PC-9 (cell line): ENCODE measurements at places on chromosomes 11 and 22. TPM values are rescaled to one million over a fixed set of nuclear protein-coding genes. Genes with fewer than 3 reads are reported as not detected.
A peak's percentile ranks its signal among the peaks of the same experiment; 100 is the strongest.

DNA sequence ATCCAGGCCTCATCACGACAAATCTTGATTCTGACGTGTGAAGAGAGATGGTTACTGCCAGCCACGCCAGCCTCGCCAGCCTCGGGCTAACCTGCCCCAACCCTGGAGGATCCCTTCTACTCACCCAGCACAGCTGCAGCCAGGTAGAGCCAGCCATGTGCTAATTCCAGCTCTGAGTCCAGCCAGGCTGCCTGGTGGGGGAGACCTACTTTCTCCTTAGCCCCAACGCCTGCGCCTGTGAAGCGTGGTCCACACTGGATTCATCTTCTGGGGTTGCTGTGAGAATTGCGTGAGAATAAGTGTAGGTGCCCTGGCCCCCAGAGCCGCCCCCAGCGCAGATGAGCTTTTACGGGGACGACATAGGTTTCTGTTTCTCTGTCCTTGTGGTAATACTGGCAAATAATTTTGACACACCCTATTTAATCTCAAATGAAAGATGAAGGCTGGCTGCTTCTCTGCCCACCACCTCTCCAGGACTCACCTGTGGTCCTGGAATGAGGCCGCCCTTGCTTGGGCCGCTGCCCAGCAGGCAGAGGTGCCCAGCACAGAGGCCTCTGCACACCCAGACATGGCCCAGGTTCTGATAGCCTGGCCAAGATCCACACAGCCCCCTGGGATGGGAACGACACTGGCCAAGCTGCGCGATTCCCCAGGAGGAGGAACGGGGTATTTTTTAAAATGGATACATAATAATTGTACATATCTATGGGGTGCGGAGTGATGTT lies 528.4 kb downstream of the TBC1D22A start:
- no peak for DNase-seq

- DNase-seq: peak; percentile 12
Measured at GRCh38 chr22:26777156-26777801, 119.9 kb downstream of the MIAT start.

MS4A7 gene
- total RNA-seq: not detected in 2 replicates

DNA sequence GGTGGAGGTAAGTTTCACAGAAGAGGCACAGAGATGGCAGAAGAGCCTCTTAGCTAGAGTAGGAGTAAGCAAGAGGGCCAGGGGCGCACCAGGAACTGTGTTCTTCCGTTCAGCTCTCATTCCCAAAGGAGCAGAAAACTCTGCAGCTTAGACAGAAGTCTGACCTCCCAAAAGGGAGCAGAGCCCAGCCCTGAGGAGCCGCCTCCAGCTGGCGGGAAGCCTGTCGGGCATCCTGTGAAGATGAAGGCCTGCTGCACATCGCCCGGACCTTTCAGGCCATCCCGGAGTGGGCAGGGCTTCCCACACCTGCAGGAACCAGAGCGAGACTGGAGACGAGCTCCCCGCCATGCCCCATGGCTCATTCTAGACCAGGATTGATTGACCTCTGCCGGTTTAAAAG lies 1102.8 kb downstream of the BRD1 start:
- DNase-seq: no peak

GRCh38 chr11:93904716-93905115 lies 54.3 kb upstream of the VSTM5 start:
- no peak for DNase-seq

GRCh38 chr11:112643416-112643815 lies 317.8 kb upstream of the NCAM1 start:
- DNase-seq: no peak

MOB2 gene
- total RNA-seq: 19.1 and 21.8 TPM in 2 replicates

DNA sequence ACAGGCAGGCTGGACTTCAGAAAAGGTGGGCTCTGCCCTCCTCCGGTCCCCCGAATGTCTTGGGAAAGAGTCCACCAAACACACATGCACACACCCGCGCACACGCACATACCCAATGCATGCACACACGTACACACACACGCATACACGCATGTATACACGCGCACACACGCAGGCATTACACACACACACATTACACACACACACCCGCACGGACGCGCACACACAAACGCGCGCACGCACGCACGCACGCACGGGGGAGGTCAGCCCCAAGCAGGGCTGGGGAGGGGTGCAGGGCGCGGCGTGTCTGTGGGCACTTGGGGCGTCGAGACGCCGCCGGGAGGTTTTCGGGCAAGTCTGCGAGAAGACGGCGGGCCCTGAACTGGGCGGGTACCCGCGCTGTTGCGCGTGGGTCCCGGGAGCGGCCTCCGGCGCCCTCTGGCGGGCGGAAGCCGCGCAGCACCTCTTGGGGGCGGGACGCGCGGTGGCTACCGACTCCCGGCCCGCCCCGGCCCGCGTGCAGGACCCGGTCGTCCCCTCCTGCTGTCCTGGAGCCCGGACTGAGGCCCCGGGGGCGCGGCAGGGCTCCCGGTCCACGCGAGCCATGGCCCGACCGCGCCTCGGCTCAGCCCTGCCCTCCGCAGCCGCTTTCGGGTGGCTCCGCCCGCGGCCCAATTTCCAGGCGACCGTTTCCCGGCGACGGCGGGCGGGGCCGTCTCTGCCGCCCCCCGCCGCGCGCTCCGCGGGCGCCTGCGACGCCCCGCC lies 3.6 kb downstream of the SEPTIN5 start:
- DNase-seq: peak; percentile 76

DNA sequence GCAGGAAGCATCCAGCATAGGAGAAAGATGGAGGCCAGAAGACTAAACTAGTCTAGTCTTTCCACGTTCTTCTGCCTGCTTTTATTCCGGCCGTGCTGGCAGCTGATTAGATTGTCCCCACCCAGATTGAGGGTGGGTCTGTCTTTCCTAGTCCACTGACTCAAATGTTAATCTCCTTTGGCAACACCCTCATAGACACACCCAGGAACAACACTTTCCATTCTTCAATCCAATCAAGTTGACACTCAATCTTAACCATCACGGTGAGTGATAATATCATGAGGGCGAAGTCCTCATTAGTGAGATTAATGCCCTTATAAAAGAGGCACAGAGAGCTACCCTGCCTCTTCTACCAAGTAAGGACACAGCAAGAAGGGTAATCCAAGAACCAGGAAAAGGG lies 424.2 kb downstream of the LARGE1 start:
- no peak for DNase-seq

DNA sequence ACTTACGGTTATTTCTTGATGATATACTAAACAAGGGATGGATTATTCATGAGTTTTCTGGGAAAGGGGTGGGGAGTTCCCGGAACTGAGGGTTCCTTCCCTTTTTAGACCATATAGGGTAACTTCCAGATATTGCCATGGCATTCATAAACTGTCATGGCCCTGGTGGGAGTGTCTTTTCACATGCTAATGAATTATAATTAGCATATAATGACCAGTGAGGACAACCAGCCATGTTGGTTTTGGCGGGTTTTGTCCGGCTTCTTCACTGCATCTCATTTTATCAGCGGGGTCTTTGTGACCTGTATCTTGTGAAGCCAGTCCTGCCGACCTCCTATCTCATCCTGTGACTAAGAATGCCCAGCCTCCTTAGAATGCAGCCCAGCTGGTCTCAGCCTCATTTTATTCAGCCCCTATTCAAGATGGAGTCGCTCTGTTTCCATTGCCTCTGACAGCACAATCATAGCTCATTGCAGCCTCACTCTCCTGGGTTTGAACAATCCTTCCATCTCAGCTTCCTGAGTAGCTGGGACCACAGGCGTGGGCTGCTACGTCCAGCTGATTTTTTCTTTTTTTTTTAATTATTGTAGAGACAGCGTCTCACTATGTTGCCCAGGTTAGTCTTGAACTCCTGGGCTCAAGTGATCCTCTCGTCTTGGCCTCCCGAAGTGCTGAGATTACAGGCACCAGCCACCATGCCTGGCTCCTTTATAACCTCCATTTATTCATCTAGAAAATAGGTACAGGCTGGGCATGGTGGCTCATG lies 52.6 kb upstream of the EMID1 start:
- no peak for DNase-seq

DNA sequence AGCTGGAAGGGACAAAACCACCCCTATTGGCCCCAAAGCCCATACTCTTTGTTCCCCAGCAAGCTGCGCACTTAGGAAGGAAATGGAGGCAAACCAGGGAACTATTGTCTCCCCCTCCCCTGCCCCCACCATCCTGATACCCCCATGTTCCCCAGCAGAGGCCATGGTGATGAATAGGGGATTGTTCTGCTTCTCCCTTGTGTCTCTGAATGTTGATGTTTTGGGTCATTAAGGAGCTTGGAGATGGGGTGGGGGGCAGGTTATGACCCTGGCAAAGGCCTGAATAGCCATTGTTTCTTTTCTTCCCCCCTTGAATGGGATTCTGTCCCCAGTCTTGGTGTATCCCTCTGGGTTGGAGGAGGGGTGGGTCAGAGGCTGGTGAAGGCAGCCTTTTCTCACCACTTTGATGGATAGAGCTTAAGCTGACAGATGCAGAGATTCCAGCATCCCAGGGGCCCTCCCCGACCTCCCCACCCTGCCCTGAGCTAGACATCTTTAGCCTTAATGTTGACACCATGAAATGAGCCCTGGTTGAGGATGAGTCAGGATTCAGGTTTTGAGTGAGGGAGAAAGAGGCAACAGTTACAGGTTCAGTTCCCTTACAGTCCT lies 8.3 kb downstream of the DTX4 start:
- DNase-seq: no peak

TEX54 gene
- not detected in 2 replicates for total RNA-seq

DNA sequence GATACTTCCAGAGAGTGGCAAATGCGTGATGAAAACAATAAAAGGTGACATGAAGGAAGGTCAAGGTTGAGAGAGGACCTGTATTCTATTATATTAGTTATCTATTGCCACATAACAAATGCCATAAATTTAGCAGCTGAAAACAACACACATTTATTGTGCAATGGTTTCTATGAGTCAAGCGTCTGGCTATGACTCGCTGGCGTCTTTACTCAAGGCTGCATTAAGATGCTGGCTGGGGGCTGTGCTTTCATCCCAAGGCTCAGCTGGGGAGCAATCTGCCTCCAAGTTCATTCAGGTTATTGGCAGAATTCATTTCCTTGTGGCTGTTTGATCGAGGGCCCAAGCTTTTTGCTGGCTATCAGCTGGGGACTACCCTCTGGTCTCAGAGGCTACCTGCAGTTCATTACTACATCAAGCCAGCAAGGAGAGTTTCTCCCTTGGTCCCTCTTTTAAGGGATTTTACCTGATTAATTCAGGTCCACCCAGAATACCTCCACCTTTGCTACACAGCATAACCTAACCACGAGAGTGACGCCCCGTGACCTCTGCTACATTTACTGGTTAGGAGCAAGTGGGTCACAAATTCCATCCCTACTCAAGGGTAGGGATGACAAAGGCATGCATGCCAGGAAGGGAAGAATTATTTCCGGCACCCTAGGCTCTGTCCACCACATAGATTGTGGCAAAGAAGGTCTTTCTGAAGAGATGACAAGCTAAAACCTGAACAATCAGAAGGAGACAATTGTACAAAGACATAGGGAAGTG lies 549.1 kb downstream of the MN1 start:
- DNase-seq: peak; percentile 75

DNA sequence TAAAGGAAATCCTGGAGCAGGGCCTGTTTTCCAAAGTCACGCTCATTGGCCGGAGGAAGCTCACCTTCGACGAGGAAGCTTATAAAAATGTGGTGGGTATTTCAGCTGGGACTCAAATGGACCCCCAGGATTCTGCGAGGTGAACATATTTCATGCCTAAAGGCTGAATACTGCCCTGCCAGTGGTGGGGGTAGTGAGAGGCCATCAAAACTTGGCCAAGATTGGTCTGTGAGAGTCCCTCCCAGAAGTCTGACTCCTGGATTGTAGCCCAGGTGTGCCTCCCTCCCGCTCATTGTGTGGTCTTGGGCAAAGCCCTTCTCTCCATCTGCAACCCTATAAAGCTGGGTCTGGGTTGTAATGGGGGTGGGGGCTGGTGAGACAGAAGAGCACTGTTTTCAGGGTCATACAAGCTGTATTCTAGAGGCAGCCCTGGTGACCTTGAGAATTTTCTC lies 853 bp downstream of the HTATIP2 start:
- no peak for DNase-seq

DNA sequence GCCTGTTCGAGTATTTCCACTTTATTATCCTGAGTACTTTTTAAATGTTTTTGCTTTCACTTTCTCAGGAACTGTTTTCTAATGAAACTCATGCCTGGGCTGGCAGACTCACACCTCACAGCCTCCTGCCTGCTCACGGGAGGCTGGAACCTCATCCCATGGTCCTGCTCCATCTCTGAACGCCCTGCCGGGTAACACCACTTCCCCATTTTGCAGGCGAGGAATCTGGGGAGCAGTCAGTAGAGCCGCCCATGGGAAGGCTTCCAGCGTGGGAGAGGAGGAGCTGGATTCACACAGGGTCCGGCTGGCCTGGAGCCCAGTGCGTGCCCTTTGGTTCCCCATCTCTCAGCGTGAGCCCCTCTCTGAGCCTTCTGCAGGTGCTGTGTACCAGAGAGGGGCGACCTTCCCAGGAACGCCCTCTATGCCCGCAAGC lies 53.6 kb downstream of the SCUBE1 start:
- no peak for DNase-seq

DNA sequence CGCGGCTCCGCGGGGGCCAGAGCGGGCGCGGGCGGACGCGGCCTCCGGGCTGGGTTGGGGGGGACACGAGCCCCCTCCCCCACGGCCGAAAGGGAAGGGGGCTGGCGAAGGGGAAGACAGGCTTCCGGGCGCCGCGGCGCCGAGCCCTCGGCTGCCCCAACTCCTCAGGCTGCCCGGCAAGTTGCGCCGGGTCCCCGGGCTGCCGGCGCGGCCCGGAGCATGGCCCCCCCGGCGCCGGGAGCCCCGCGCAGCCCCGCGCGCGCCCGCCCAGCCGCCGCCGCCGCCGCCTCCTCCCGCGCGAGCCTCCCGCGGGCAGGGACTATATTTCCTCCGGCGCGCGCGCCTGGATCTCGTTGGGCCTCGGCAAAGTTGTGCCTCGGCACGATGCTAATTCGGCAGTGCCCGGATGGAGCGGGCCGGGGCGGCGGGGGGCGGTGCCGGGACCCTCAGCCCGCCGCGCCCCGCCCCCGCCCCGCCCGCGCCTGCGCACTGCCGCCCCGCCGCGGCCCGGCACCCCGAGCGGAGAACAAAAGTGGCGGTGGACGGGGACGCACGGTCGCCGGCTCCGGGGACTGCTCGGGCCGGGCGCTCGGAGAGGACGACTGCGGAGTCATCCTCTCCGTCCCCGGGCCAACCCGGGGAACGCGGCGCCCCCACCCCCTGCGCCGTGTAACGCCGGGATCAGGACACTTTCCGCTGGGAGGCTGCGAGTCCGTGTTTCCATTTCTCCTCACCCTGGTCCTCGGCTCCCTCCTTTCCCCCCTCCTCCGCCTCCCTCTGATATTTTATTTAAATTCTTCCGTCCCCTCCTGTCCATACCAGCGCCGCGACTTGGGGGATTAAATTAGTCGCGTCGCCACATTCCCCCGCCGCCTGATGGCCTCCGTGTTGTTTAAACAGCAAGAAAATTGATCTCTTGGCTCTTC lies at the start of gene PHF21B:
Gene PHF21B, minus strand, starts transcription at position 400 of the 926 bp plus-strand sequence. CDS start 456 bp downstream, outside the sequence.
- DNase-seq: peak; percentile 21

- no peak for DNase-seq
Measured at GRCh38 chr22:44247346-44247745, 65.4 kb downstream of the SHISAL1 start.
